Left renal pelvis (tissue), 4 donors: ENCODE measurements at places on chromosomes 4 and X. TPM values are rescaled to one million over a fixed set of nuclear protein-coding genes. Genes with fewer than 3 reads are reported as not detected.

DNA sequence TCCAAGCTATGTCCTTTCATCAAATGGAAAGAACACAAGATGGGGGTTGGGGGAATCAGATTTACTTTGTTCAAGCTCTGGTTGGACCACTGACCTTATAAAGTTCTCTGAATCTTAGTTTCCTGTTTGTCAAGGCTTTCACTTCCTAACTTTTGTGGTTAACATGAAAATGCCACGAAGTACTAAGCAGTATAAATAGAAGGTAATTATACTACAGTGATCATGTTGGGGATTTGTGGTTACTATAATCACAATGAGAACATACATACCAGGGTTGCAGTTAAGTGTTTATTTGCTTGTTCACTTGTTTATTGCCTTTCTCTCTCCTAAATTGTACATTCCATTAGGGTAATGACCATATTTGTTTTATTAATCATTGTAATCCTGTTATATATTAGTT lies 53.2 kb downstream of the SPRY1 start:
- DNase-seq, result no peak

Gene DMD
- polyA plus RNA-seq, result 22.5 TPM

Gene CFAP99
- polyA plus RNA-seq, result 0.19 TPM

Gene TSPAN7
- polyA plus RNA-seq, result 54.3 TPM

DNA sequence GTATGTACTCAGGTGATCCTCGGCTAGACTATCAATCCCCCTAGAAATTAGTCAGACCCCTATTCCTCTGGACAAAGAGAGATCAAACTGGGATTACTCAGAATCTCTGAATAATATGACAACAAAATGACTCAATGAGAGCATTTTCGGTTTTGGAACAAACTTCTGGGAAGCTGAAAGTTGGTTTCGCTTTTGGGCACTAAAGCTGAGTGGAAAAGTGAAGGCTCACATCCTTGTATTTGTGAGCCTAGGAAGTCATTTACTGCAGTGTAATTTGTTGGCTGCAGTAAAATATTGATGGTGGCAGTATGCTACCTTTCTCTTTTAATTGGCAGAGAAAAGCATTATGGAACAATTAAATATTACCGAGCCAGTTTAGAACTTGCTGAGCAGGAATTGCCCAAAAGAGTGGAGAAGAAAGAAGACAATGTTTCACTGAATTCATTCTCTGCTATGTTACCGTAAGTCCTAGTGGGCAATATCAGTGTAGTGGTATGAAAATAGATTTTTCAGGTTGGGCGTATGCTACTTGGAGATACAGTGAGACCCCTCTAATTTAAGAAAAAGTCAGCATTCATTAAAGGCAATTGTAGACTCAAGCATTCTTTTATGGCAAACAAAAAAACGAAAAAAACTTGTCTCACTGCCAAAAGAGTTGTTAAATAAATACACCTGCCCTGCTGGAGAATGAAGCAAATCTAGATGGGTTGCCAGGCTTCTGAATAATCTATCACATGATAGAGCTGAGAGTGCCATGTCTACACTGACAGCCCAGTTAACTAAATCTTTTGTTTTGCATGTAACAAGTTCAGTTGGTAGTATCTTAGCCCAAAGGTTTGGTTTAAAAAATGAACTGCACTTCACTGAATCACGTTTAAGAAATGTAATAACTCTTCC lies 69.6 kb downstream of the AGTR2 start:
- DNase-seq, result no peak

DNA sequence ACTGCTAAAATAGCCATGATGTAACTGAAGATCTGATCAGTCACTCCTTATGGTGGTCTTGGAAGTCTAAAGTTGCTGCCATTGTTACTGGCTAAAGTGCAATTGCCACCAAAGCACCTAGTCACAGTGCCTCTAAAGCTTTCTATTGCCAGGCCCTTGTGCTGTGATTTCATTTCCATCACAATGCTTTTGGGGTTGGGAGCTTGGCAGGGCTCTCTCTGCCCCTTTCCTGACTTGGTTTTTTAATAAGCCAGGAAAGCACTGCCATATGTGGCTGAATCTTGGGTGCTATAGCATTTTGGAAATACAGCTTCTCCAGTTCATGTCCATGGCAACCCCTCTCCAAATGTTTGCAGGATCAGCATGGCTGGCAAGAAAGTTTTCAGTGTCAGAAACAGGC lies 1712.4 kb upstream of the TENM3 start:
- DNase-seq, result no peak

GRCh38 chr4:139609647-139610046 lies 53.6 kb upstream of the SETD7 start:
- DNase-seq, result no peak

Gene FGB
- polyA plus RNA-seq, result 5.5 TPM

DNA sequence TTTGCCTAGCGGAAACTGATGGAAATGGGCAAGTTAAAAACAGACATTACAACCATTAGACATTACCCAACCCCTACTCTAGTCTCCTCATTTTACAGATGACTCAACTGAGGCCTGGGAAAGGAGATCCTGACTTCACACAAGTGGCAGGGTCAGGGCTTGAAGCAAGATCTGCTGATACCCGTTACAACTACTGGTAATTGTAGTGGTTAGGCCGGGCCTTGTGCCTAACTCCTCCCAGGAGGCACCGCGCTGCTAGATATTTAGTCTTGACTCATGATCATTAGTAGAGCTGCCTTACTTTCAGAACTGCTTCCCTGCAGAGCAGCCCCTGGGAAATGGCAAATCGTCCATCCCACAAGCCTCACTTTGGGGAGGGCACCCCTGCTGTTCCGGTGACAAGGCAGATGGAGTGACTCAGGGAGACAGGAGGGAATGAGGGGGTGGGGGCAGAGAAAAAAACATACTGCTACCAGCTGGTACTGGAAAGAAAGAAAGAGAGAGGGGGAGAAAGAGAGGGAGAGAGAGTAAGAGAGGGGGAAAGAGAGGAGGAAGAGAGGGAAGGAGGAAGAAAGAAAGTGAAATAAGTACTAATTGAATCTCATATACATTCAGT lies 12.2 kb downstream of the ARHGEF6 start:
- no peak for DNase-seq

DNA sequence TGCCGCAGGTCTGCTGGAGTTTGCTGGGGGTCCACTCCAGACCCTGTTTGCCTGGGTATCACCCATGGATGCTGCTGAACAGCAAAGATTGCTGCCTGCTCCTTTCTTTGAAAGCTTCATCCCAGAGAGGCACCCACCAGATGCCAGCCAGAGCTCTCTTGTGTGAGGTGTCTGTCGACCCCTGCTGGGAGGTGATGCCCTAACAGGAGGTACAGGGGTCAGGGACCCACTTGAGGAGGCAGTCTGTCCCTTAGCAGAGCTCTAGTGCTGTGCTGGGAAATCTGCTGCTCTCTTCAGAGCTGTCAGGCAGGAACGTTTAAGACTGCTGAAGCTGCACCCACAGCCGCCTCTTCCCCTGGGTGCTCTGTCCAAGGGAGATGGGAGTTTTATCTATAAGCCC lies 162.7 kb downstream of the NAF1 start:
- no peak for DNase-seq

Gene C4orf36
- polyA plus RNA-seq, result 1.7 TPM

- no peak for DNase-seq
Observed at GRCh38 chr4:7564242-7564641, 129.5 kb upstream of the PSAPL1 start.

- DNase-seq, result no peak
Observed at GRCh38 chrX:113892401-113892800, 691.5 kb upstream of the HTR2C start.

DNA sequence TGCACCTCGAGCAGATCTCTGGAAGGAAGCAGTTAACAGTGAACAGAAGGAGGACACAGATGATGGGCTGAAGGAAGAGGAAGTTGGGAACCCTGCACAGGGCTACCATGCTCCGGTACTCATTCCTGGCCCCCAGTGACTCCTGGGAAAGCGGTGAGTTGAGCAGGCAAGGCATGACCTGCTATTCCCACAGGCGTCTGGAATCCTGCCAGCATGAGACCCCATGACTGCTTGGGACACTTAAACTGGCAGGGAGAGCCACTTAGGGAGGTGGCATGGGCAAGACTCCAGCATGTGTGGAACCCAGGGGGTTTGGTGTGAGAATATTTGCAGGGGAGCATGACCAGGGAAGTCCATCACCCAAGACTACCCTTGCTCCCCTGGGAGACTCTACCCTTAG lies 1056.4 kb upstream of the POU3F4 start:
- no peak for DNase-seq
